ENCODE measurements at places on chromosomes 7 and 10.

GRCh38 chr7:108424013-108424412 lies 32.2 kb downstream of the NRCAM start:
- DNase-seq = no peak

DNA sequence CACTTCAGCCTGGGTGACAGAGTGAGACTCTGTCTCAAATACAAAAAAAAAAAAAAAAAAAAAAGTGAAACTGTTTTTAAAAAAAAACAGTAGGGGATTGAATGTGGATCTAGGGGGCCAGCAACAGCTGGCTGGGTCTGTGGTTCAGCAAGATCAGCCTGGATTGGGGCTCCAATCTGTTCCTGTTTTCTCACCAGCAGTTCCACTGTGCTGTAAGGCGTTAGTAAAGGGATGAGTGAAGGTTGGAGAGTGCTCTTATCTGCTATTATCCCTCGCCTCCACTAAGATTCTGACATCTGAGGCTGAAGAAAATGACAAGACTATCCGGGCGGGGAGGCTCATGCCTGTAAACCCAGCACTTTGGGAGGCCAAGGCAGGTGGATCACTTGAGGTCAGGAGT lies 41.6 kb upstream of the GTF2IRD1 start:
- DNase-seq = no peak

GRCh38 chr10:30330497-30331168 lies 18.4 kb downstream of the MTPAP start:
- DNase-seq = no peak

- DNase-seq = no peak
Observed at GRCh38 chr10:1738950-1739349, 1.6 kb upstream of the ADARB2 start.

- no peak for DNase-seq
Observed at GRCh38 chr7:136657482-136657921, 210.9 kb upstream of the CHRM2 start.

- no peak for DNase-seq
Observed at GRCh38 chr7:80362010-80362618, 149.8 kb downstream of the GNAT3 start.

DNA sequence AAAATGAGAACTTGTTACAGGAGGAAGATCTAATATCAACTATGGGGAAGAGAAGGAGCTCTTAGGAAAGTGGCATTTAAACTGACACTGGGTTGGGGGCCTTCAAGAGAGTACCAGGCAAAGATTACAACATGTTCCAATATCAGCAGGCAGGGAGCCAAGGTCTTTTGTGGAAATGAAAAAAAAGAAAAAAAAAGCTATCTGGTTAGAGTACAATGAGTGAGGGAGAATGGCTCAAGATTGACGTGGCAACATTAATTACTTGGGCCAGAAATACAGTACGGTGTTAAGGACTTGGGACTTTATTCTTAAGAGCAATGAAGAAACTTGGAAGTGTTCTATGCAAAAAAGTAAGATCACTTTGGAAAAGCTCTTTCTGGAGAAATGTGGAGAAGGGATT lies 132.3 kb upstream of the CDK1 start:
- DNase-seq = no peak

DNA sequence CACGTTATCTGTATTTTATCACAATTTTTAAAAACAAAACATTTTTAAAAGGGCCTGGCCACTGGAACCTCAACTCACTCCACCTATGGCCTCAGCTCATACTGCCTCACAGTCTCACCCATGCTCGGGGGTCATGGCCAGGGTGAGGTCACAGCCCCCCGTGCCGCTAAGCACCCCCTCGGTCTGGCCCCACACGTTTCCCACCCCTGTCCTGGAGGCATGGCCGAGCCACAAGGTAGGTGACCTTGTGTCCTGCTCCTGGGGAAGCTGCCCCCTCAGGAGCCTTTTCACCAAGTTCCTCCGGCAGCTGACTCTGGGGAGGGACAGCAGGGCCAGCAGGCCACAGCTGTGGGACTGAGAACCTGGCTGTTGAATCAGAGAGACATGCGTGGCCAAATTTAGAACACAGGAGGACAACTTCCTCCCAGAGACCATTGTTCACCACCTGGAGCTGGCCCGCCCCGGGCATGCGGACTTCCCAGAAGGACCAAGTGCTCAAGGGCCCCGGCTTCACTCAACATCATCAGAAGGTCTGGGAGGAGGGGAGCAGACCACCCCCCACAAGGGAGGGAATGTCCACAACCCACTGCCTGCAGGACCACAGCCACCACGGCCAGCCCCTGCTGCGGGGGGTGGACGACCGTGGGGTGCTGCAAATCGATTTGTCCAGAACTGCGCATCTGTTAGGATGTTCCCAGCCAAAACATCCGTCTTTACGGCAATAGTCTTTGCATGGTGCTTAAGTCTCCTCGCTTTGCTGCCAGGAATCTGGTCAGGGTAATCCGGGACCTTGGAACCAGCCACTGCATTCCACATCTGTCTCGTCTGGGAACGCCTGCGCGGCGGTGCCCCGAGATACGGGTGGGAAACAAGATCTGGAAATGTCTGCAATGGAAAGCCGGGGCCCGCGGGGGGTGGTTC lies 48.6 kb upstream of the PDGFA start:
- no peak for DNase-seq

- DNase-seq = no peak
Observed at GRCh38 chr7:150977382-150978125, 567 bp downstream of the KCNH2 start.

GRCh38 chr7:141128506-141128905 lies 54.6 kb downstream of the TMEM178B start:
- DNase-seq = no peak

- no peak for DNase-seq
Observed at GRCh38 chr10:28623483-28623882, 53.8 kb upstream of the BAMBI start.

DNA sequence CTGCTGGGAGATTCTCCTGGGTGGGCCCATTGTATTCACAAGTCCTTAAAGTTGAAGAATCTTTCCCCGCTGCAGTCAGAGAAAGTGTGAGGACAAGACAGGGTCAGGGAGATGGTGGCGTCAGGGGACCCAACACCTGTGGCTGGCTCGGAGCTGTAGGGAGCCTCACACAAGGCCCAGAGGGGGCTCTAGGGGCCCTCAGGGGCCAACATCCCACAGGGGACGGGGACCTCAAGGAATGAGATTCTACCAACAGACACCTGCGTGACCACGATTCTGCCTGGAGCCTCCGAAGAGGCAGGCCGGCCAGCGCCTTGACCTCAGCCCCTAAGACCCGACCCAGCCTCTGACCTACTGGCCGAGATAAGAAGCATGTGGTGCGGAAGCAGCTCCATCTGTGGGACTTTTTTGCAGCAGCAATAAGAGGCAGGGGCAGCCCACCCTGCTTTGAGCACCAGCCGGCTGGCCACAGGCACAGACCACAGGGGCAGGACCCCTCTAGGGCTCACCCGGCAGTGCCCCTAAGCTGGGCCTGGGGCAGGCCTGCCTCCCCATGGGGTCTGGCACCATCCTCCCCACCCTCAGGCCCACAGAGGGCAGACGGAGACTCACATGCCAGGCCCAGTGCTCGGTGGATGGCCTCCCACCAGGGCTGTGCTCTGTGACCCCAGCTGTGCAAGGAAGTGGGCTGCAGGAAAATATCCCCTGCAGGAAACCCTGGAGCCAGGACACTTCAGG lies 13.2 kb downstream of the RASGEF1A start:
- DNase-seq = no peak

- DNase-seq = no peak
Observed at GRCh38 chr7:144780071-144780608, 55.7 kb downstream of the TPK1 start.

DNA sequence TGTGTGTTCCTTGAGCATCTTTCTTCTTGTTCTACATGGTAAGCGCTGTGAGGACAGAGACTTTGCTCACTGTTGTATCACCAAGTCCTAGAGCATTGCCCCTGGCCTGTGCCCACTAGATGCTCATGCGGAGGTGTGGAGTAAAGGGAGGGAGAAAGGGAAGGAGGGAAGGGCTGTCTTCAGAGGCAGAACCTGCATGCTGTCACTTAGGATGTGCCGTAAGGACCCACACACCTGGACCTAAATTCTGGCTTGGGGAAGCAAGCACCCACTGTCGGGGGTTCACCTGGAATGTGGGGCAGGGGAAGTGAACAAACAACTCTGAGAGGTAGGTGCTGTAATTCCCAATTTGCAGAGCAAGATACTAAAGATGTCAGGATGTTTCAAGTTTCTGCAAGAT lies 129.5 kb downstream of the PTPN20 start:
- no peak for DNase-seq

DNA sequence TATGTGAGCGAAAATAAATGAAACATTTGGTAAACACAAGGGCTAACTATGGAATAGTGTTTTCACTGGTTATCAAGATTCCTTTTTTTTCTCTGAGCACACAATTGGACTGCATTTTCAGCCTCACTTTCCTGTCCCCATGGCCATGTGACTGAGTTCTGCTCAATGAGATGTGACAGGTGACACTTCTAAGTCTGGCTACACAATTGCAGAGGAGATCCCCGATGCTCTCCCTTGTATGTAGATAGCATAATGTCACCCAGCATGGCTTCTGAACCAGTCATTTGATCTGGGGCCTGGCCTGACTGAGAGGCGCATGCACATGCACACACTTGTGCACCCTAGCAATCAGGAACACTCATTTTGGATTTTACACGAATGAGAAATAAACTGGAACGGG lies 581.8 kb downstream of the GRID1 start:
- no peak for DNase-seq

GRCh38 chr7:135575296-135575695 lies 17.6 kb downstream of the NUP205 start:
- DNase-seq = no peak

DNA sequence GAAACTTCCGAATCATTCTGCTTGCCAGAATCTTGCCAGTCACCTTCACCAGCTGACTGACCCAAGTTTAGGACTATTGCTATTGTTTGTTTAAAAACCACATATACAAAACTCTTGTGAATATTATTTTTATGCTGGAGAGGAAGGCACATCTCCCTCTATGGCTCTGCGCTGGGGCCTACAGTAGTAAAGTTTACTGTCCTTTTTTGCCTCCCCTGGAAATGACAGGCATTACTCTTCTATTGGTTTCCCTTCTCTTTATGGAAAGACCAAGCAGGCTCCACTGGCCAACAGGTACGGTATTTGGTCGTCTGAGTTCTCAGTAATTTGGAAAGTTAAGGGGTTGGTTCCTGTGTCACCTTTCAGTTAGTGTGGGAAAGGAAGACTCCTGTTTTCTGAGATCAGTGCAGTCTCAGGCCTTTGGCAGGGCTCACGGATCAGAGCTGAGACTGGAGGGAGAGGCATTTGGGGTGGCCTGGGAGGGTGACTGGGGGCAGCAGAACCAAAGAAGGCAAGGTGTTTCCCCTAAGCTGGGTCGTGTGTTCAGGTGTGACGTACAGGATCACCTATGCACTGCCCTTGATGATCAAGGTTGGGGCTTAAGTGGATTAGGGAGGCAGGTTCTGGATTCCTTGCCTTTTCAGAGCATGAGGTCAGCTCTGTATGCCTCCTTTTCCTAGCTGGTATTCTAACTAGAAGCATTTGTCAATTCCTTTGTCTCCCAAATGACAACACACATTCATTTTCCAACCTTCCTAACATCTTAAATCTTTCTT lies 16.0 kb upstream of the KIF5B start:
- no peak for DNase-seq

All from effector memory CD4-positive, alpha-beta T cell (primary cell).